ENCODE measurements at places on chromosomes 13 and 19.

DNA sequence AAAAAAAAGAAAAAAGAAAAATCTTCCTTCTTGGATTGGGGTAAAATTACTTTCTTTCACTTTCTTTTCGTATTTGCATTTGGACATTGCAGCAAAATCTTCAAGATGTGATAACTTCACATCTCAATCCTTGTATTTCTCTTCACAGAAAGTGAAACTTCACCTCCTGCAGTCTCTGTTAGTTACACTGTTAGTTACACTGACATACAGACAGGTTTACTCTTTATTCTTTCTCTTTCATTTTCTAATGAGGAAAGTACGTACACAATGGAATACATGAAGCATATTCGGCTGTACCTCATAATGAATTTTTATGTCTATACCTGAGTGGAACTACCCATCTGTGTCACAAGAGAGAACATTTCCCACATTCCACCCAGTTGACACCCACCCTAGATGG is 459.1 kb upstream of the GPC6 start:
- no peak for DNase-seq

DNA sequence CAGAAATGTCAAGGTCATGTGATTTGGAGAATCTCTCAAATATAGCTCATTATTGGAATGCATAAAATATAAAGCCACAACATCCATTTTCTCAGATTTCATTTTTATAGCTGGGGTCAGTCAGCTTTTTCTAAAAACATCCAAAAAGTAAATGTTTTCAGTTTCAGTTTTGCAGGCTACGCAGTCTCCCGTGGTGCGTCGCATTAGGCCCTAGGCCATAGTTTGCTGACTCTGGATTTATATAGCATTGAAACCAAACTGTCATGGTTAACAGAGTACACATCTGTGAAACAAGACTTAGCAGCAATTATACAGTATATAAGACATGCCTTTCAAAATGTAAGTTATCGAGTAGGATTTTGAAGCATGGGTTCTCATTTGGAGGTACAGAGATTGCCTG is 140.0 kb downstream of the IRS2 start:
- no peak for DNase-seq

DNA sequence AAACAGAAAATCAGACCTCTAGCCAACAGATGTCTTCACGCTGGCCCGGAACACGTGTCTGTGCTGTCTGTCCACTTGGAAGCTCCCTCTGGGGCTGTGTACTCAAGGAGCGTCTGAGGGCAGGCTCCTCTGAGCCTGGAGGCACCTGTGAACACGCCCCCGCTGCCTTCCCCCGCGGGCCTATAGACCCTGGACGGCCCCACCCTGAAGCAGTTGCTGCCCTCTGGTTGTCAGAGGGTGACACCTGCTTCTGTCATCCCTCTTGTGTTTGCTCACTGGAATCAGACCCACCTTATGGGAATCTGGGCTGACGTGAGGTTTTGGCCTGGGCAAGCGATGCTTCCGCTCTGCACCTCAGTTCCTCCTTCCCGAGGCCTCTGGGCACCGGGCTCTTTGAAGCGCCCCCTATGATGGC is 19.2 kb downstream of the EPN1 start:
- no peak for DNase-seq

GRCh38 chr19:389935-390289 is 19.0 kb downstream of the C2CD4C start:
- no peak for DNase-seq

DNA sequence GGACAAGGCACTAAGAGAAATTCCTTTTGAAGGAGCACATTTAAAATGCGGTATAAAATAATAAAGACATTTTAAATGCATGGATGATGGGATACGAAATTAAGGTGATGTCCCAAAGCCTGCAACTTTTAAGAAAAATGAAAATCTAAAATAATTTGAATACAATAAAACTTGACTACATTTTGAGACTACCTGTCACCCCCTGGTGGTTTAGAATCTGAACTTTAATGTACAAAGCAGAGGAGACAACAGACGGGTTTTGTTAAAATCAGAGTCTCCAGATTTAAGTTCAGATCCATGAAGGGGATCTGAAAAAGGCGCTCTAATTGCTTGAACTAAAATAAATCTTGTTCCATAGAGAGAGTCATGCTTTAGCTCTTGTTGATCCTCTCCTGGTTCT is 1129.3 kb upstream of the PCDH20 start:
- DNase-seq = no peak

Data from stimulated activated CD4-positive, alpha-beta T cell treated with anti-CD3 and anti-CD28 coated beads, Interleukin-15, amount 100 ng/mL, for 1 hour (primary cell).